ENCODE measurements at places on chromosomes 7 and 10.

DNA sequence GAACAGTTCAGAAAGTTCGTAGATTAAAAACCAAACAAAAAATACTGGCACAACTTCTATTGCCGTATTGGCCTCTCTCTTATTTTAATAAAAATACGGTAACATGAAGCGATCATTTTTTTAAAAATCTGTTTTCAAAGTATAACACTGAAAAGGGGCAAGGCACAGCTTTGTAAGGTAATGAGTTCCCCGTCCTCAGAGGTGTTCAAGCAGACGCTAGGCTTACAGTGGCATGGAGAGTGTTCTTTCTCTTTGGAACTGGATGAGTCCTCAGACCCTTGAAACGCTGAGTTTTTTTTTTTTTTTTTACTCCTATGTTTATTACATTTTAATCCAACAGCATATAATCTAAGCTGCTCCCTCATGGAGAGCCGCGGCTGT is 7.8 kb downstream of the EN2 start:
- DNase-seq = no peak

- DNase-seq = peak; percentile 52
Measured at GRCh38 chr10:43229208-43230061, 37.4 kb downstream of the RASGEF1A start.

GRCh38 chr7:27244488-27245123 is 2.0 kb downstream of the EVX1 start:
- no peak for DNase-seq

GRCh38 chr7:125467996-125468854 is 538.6 kb upstream of the POT1 start:
- DNase-seq = no peak
